Esophagus mucosa (tissue), 1 donor: ENCODE measurements at places on chromosomes 16 and 17. TPM values are rescaled to one million over a fixed set of nuclear protein-coding genes. Genes with fewer than 3 reads are reported as not detected.

Gene NUBP2
- 45.6 TPM for total RNA-seq

- ATAC-seq = peak; percentile 16
These were observed 56.4 kb upstream of the IRX3 start for GRCh38 chr16:54342966-54343365.

- ATAC-seq = peak; percentile 84
These were observed 1.2 kb upstream of the METTL26 start for GRCh38 chr16:637081-638018.

- no peak for ATAC-seq
These were observed 44.8 kb downstream of the CPPED1 start for GRCh38 chr16:12758670-12759558.

Gene RGS11
- total RNA-seq = 0.92 TPM

DNA sequence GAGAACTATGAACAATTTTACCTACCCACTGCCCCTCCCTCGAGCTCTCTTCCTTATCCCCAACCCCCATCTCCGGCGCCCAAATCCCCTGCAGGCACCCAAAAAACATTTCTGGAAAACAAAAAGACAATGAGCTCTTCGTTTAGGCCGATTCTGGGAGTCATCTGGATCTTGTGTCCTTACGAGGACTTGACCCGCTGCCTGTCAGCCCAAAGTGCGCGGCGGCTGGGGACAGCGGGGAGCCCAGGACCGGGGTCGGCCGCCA, 524 bp downstream of the STRADA start:
- ATAC-seq = no peak

Gene KRT40
- not detected for total RNA-seq

Gene DOC2B
- total RNA-seq = 32.5 TPM

Gene TMEM100
- 0.76 TPM for total RNA-seq

GRCh38 chr16:69143116-69143515, 10.7 kb downstream of the UTP4 start:
- ATAC-seq = peak; percentile 51

- ATAC-seq = no peak
These were observed 41.9 kb downstream of the KATNIP start for GRCh38 chr16:27591837-27592236.

- peak; percentile 61 for ATAC-seq
These were observed 17.5 kb downstream of the COG7 start for GRCh38 chr16:23435500-23435899.

GRCh38 chr17:47807421-47807820, 14.2 kb downstream of the OSBPL7 start:
- no peak for ATAC-seq

GRCh38 chr17:78865682-78866390, 25.2 kb upstream of the USP36 start:
- ATAC-seq = peak; percentile 60

DNA sequence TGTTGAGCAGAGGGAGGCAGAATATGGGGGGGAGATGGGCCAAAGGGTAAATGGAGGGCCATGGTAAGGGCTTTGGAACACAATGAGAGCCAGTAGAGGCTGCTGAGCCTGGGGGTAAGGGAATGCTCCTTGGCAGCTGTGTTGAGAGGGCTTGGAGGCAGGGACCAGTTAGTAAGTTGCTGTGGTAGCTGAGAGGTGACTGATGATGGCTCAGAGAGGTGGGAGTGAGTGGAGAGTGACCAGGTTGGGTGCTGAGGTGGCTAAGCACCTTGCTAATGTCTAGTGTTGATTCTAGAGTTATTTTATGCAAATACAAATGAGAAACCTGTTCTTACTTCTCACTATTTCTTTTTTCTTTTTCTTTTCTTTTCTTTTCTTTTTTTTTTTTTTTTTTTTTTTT, 10.8 kb downstream of the SBK1 start:
- ATAC-seq = no peak

- no peak for ATAC-seq
These were observed 95.2 kb downstream of the ZDHHC7 start for GRCh38 chr16:84916178-84916577.

DNA sequence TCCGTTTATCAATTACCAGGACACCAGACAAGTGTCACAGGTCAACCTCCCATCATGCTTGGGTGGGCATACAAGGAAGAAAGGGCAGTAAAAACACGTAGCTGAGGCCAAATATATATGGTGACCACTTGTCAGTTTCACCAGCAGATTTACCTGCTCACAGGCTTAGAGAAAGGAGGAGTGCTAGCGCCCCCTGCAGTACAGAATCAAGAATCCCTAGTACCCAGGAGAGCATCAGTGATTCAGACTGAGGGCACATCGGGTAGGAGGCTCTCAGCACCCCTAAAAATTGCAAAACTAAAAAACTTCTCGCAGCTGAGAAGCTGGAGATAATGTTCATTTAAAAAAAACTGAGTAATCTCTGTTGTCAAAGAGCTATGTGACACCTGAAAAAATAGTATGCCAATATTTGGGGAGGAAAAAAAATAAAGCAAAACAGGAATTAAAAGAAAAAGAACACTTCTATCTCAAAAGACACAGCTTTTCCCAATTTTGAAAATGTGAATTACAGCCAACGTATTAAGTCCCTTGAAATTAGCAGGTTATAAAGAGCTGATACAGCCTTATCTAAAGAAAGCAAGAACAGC, 21.2 kb upstream of the MON1B start:
- ATAC-seq = peak; percentile 72

DNA sequence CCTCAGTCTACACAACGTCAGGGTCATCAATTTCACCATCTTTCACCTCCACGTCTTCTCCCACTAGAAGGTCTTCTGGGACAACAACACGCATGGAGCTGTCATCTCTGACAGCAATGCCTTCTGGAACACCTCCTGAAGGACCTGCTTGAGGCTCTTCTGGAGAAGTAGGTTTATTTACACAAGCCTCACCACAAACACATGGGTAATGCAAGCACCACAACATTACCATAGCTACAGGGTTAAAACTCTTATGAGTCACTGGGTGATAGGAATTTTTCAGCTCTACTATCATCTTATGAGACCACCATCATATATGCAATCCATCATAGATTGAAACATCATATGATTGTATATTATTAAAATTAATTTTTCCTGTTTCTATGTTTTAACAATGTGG, 215.4 kb downstream of the CHD9NB start:
- ATAC-seq = no peak

Gene CCL16
- not detected for total RNA-seq

GRCh38 chr16:5895976-5896375, 798.4 kb upstream of the EEF2KMT start:
- ATAC-seq = no peak

Gene BIRC5
- total RNA-seq = 28.5 TPM

GRCh38 chr17:37476431-37477120, 13.1 kb upstream of the DUSP14 start:
- peak; percentile 91 for ATAC-seq

DNA sequence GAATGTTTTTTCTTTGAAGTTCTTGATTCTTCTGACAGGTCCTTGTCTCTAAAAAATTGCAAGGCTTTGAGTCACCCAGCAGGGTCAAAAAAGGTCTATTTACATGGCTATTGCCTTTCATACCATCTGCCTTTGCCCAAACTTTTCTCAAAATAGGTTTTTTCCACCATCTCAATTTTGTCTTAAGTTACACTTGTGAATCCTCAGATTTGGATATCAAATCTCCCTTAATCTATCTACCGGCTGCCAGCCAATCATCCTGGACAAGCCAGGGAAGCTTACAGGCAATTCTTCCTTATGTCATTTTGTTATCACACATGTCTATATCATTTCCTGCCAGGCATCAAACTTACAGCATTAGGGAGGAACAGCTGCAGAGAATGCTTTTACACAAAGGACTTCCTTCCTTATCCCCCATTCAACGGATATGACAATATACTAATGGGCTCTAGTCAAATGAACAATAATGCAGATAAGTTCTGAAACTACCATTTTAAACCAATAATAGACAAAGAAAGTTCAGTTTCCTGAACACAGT, 104.1 kb upstream of the CORO6 start:
- peak; percentile 38 for ATAC-seq
